Spleen (tissue), 13 donors: ENCODE measurements at places on chromosomes 2 and 18. TPM values are rescaled to one million over a fixed set of nuclear protein-coding genes. Genes with fewer than 3 reads are reported as not detected.

Gene FAM210A
- 4.7 TPM for polyA plus RNA-seq

Gene IMMT
- 43.4 TPM for polyA plus RNA-seq

Gene IL36A
- not detected for polyA plus RNA-seq

Gene KIAA2012
- polyA plus RNA-seq = not detected

Gene SGO2
- 2.2 TPM for polyA plus RNA-seq

Gene CHRND
- polyA plus RNA-seq = not detected

Gene STPG4
- polyA plus RNA-seq = not detected

Gene COL6A3
- 9.9 TPM for polyA plus RNA-seq

Gene NEU4
- 0.22 TPM for polyA plus RNA-seq

Gene NOL4
- polyA plus RNA-seq = 0.02 TPM

Gene RPS27A
- polyA plus RNA-seq = 4,730 TPM

Gene MBP
- 11.2 TPM for polyA plus RNA-seq

Gene GPR35
- 7.4 TPM for polyA plus RNA-seq

Gene FBXO15
- polyA plus RNA-seq = 2.5 TPM

Gene RBFA
- polyA plus RNA-seq = 16.4 TPM

Gene RGPD3
- polyA plus RNA-seq = 0.11 TPM

Gene KIF5C
- 1.4 TPM for polyA plus RNA-seq

- peak; percentile 80 for DNase-seq
Observed at GRCh38 chr18:5890331-5891183, 4.8 kb downstream of the TMEM200C start.

GRCh38 chr2:28558918-28559317 lies 63.1 kb downstream of the PLB1 start:
- DNase-seq = no peak

GRCh38 chr18:11369556-11369955 lies 220.2 kb upstream of the PIEZO2 start:
- no peak for DNase-seq

GRCh38 chr2:110669079-110669478 lies 8.8 kb downstream of the BUB1 start:
- no peak for DNase-seq

DNA sequence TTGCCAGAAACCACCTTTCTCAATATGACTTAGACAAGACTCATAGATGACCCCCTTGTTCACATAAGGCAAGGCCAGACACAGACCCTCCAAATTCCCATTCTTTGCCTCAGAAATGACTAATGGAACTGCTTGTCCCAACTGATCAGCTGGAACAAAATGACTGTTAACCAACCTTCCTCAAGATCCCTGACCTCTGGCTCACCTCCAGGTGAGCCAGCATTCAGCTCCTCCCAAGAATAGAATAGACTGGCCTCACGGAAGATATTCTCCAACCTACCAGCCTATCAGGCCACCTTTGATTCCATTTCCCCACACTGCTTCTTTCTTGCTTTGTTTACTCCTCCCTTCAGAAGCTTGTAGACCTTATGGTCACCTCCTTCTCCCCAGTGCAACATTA lies 195.7 kb upstream of the VWC2L start:
- no peak for DNase-seq

- no peak for DNase-seq
Observed at GRCh38 chr2:180319586-180320405, 312.7 kb upstream of the CWC22 start.

GRCh38 chr2:207767461-207768167 lies 2.1 kb downstream of the FZD5 start:
- peak; percentile 84 for DNase-seq

- DNase-seq = no peak
Observed at GRCh38 chr2:121038891-121039616, 245.9 kb downstream of the TFCP2L1 start.

DNA sequence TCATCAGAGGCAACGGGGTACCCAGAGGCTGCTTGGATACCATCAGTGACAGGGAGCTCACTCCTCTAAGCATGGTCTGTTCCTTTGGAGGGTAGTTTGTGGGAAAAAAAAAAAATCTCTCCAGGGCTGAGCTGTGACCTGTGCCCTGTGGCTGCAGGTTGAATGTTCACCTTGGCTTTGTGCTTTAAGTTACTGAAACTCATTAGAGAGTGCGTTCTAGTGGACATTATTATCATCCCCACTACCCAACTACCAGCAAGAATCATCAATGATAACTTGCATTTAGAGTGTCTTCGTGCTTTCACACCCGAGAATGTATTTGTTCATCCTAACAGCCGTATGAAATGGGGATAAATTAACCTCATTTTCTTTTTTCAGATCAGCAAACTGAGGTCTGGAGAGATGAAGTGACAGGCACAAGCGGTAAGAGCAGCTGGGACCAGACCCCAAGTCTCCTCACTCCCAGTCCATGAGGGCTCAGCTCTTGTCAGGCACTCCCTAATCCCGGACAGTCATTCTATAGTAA lies 157.5 kb upstream of the MYCN start:
- peak; percentile 15 for DNase-seq

DNA sequence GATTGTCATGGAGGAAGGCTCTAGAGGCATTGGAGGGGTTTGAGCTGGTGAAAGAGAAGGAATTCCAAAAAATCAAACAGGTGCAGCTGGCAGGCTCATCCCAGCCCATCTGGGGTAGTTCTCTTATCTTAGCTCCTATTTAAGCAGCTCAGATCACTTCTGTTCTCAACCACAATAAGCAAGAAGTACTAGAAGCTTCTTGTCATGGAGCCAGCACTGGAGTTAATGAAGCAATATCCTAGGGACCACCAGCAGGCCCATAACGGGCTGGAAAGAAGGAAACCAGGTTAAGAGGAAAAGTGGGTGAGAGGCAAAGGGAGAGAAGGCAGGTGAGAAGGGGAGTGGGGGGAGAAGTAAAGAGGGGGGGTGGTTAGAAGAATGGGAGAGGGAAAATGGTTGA lies 100.7 kb upstream of the ZFP36L2 start:
- no peak for DNase-seq

GRCh38 chr2:199850718-199851500 lies at the start of gene FTCDNL1:
FTCDNL1 (minus strand) TSS chr2:199851192; CDS start chr2:199848962, 2,230 bp downstream.
- DNase-seq = peak; percentile 94

DNA sequence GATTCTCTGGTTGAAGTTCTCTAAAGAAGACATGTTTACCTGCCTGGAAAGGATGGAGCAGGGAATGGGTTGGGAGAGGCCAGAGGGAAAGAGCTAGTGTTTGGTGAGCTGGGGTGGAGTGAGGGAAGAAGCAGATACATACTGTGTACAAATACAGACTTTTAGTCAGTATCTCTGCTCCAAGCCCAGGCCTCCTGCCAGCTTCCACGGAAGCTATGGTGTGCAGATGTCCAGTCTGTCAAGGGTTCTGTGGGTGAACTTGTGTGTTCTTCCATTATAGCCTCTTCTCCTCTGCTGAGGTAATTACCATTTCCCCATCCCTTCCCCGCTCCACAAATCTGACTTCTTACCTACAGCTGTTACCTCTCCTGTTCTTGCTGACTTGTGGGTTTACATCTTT lies 208.6 kb downstream of the HRH4 start:
- DNase-seq = no peak

- no peak for DNase-seq
Observed at GRCh38 chr18:77619525-77619924, 369.9 kb downstream of the GALR1 start.

GRCh38 chr2:217749008-217749407 lies 253.8 kb downstream of the TNS1 start:
- DNase-seq = no peak

- DNase-seq = no peak
Observed at GRCh38 chr18:58390399-58390798, 238.5 kb downstream of the ALPK2 start.

DNA sequence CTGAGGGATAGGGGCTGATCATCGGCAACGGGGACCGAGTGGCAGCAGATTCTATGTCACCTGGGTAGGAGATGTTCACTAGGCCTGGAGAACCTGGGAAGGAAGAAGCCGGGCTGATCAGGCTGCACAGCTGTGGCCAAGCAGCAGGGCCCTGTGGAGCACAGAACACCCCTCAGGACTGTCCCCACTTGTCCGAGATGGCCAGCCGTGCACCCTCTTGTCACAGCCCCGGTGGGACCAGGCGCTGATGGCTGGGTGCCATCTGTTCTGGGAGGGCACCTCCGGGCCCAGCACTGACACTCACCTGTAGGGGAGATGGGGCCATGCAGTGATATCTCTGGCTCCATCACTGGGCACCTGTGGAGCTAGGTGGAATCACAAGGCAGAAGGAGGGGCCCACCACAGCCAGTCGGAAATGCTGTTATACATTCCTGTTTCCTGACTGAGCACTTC lies 217.9 kb upstream of the RAB6C start:
- DNase-seq = peak; percentile 61

- DNase-seq = no peak
Observed at GRCh38 chr2:82789851-82790205, 1669.3 kb downstream of the SUCLG1 start.

DNA sequence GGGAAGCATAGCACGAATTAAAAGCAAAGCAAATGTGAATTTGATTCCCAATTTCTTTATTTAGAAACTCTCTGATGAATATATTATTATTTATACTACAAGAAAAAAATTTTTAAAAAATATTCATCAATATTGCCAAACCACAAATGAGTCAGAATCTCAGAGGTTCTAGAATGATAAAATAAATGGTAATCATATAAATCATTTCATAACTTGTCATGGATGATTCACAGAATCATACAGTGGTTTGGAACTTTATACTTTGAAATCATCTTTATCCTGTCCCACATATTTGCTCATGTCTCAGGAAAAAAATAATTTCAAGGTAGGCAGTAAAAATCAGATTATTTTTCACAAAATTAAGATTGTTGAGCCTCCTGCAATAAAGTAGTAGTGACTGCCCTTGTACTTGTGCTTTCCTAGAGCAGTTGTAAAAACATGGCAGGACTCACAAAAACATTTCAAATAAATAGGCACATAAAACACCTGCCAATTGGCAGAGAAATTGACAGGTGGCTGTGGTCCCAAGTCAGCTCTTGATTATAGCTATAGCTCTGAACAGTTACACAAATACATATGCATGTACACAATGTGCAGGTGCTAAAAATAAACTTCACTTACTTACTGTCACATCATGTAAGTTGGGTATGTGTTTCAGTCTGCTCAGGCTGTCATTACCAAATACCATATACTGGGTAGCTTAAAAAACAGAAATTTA lies 273.9 kb upstream of the SESTD1 start:
- DNase-seq = no peak

- no peak for DNase-seq
Observed at GRCh38 chr2:217930761-217931563, 71.8 kb downstream of the TNS1 start.

DNA sequence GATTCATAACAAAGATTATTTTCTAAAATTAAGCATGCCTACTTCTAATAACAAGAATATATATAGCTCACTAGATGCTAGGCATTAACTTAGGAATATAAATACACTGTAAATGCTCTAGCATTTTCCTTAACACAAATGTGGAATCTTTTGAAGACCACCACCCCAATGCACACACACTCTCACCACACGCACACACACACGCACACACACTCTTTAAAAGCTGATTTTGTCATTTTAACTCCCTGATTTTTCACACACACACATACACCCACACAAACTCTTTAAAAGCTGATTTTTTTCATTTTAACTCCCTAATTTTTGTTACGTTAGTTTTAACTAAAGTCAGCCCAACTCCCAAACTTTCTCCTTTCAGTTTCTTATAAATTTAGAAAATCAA lies 3.0 kb downstream of the COL5A2 start:
- no peak for DNase-seq

- DNase-seq = no peak
Observed at GRCh38 chr2:175883586-175884194, 118.4 kb downstream of the LNPK start.

DNA sequence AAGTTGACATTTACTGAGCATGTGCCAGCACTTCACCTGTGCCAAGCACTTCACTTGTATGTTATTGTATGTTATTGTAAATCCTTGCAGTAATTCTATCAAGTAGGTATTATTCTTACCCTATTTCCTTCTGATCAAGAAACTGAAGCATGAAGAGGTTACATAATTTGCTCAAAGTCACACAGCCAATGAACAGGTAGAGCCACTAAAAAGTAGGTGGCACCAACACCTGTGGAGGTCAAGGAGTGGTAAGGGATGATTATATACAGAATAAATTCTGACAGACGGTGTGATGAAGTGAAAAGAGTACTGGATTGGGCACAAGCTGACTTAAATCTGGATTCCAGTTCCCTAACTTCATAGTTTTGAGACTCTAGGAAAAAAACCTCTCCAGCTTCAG lies 71.0 kb downstream of the SPIRE1 start:
- no peak for DNase-seq

GRCh38 chr18:48345596-48345995 lies 63.6 kb downstream of the ZBTB7C start:
- DNase-seq = peak; percentile 58

- DNase-seq = no peak
Observed at GRCh38 chr2:142150453-142150852, 19.6 kb upstream of the LRP1B start.

DNA sequence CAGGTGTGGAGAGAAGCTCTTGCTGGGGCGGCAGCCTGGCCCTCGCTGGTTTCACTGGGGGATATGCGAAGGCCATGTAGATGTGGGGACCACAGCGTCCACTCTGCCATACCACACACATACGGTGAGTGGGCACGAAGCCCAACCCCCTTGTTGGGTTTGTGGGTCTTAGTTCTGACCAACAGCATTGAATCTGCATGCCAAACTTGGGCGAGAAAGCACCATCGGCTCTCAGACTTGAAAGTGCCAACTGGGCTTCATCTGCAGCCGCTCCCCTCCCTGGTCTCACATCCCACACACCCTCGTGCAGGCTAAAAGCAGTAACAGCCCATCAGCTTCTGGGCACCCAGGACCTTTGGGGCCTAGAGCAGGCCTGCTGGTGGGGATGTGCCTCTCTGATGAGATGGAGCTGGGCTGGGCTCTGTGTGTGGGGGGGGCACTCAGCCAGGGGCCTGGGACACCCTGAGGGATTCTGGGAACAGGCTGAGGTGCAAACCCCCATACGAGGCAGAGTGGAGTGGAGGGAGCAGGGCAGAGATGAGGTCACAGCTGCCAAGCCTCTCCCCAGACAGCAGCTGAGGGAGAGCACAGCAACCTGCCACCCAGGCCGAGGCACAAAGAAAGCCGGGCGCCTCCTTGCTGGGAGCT lies 264.4 kb downstream of the TWIST2 start:
- DNase-seq = no peak

DNA sequence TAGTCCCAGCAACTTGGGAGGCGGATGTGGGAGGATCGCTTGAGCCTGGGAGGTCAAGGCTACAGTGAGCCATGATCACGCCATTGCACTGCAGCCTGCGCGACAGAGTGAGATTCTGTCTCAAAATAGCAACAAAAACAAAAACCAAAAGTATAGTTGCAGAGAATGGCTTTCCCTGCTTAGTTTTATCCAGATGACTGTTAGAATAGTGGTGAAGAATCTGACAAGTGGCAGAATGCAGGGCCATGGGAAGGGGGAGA lies 53.8 kb downstream of the NEDD4L start:
- DNase-seq = no peak
